ENCODE measurements at places on chromosomes 4 and X. TPM values are rescaled to one million over a fixed set of nuclear protein-coding genes. Genes with fewer than 3 reads are reported as not detected.

DNA sequence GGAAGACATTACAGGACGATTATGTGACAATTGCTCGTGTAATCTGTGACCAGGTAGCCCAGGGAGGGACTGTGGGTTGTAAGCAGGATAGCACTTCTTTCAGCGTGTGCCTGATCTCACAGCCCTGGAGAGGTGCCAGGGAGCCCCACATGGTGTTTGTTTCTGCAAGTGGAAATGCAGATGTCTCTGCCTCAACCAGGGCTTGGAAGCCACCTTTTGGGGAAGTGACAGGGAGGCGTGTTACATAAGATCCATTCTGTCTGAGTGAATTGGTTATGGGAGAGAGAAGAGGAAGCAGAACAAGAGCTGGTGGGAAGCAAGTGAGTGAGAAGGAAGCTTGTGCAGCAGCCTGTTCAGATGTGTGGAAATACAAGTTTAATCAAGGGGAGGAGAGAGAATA lies 104.5 kb upstream of the GATB start:
- DNase-seq: no peak

DNA sequence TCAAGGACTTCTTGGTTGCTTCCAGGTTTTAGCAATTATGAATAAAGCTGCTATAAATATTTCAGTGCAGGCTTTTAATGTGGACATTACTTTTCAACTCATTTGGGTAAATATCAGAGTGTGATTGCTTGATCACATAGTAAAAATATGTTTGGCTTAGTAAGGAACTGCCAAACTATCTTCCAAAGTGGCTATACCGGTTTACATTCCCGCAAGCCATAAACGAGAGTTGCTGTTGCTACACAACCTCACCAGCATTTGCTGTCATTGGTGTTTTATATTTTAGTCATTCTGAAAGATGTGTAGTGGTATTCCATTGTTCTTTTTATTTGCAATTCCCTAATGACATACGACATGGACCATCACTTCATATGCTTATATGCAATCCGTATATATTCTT lies 30.9 kb upstream of the SPOCK3 start:
- no peak for DNase-seq

OTC gene
- not detected for polyA plus RNA-seq

GRCh38 chr4:155592179-155592937 lies 74.3 kb upstream of the GUCY1A1 start:
- no peak for DNase-seq

FAM199X gene
- 4.0 TPM for polyA plus RNA-seq

GRCh38 chrX:24838629-24839028 lies 144.9 kb downstream of the POLA1 start:
- peak; percentile 42 for DNase-seq

NAT8L gene
- 0.10 TPM for polyA plus RNA-seq

DNA sequence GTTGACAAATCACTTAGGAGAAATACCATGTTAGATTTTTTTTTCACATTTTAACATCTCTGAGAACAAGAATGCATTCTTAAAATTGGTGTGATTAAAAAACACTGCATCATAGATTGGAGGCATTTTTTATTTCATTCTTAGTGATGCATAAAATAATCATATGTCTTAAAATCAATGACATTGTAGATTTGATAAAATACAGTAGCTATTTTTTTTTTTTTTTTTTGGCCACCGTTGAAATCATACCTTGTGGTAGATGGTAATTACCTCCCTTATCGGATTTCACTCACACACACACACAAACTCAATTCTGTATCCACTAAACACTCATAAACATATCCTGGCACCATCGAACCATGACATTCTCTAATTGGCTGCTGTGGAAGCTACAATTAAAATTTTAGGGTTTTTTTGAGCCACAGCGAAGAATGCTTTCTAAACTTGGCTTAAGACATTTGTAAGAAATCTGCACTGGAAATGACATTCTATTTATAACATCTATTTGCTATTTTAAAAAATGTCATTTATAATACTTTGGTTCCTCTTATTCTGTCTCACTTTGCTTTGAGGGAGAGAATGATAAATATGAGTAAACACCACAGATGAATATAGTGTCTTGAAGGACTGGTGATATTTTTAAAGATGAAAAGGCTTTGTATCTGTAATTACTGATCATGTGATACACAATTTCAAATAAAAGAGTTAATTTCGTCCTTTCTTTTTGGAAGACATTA lies 60.1 kb downstream of the CCSER1 start:
- DNase-seq: no peak

GRCh38 chrX:110407910-110408545 lies 49.4 kb downstream of the RTL9 start:
- peak; percentile 29 for DNase-seq

GRCh38 chr4:133129237-133129636 lies 19.9 kb upstream of the PCDH10 start:
- DNase-seq: no peak

- DNase-seq: no peak
Observed at GRCh38 chr4:139853309-139853708, 187.7 kb downstream of the MGST2 start.

GRCh38 chr4:70979445-70980008 lies 13.9 kb upstream of the DCK start:
- DNase-seq: peak; percentile 53

GRCh38 chr4:2898001-2898400 lies 54.4 kb downstream of the ADD1 start:
- no peak for DNase-seq

DNA sequence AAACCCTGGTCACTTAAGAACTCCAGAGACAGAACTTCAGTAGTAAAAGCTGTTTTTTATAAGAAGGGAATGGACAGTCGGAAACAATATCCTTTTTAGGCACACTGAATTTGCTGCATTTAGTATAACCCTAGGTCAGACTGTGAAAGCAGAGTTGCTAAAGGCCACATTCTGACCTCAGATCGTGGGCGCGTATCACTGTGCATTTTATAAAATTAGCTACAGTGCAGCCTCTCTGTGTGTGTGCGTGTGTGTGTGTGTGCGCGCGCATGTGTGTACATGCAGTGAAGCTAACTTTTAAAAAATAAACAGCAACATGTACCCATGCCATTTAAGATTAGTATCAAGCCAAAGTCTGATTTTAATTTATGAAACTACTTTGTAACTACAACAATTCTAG lies 8.0 kb downstream of the ZNF827 start:
- no peak for DNase-seq

DNA sequence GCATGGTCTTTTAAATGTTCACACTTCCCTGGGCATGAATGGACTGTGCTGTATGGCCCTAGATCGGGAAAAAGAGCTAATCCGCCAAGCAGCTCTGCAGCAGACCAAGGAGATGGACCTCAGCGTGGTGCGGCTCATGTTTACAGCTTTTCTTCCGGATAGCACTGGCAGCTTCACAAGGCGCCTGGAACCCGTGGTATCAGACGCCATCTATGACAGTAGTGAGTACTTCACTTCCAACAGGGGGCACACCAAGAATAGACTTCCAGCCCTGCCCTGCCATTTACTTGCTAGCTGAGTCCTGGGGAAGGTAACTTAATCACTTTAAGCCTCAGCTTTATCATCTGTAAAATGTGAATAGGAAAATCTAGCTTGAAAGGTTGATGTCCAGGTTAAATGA lies 77.7 kb downstream of the NFKB1 start:
- no peak for DNase-seq
